ENCODE measurements at places on chromosomes 2 and 18.

DNA sequence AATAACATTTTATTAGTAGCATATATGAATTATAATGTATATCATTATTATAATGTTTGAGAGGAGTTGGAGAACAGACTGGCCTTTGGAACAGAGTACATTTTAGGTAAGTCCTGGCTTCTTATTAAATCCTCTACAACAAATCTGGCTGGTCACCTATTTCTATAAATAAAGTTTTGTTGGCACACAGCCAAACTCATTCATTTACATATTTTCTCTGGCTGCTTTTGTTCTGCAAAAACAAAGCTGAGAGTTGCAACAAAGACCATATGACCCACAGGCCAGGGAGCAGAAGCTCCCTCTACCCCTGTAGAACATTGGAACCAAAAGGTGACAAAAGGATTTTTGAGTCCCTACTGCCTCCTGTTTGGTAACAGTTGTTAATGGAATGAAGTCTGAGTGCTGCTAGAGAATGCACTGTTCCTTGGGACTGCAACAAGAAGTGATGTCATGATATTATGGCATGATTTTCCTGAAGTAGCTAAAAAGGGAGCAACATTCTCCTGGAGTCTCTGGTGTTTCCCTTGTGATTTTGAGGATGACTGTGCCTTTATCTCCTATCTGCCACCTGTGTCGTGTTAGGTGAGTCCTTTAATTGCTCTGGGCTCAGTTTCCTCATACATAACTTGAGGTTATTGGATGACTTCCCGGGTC is 22.0 kb upstream of the SP9 start:
- no peak for DNase-seq
- no peaks in the 10 kb centered on the region for H3K27me3 ChIP-seq
- no peaks in the 10 kb centered on the region for H3K36me3 ChIP-seq
- H3K27ac ChIP-seq, result no peak overlapping the region

DNA sequence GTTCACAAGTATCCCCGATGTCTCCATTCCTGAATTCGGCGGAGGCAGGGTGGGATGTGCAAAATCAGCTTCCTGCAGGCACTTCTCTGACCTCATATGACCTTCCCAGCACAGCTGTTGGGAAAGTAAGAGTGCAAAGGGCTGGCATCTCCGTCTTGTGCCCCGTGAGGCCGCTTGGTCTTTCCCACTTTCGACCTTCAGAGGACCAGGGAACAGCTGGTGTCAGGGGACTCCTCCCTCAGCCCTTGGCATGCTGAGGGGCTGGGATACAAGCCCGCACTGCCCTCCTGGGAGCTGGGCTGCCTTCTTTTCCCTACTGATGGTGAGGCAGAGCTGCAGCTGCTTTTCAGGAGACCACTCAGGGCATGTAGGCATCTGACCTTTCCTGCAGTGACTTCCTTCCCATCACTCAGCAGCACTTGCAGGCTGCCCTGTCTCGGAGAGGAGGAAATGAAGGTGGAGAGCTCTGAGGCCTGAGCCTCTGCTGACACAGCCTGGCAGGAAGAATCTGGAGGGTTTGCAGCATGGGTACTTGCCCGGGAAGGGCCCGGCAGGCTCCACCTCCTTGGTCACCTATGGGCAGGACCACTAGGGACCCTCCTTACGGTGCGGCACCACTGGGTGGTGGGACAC is 277.2 kb upstream of the HS6ST1 start:
- no peak for DNase-seq
- no peak overlapping the region for H3K4me3 ChIP-seq
- H3K27ac ChIP-seq, result no peak overlapping the region
- H3K27me3 ChIP-seq, result no peaks in the 10 kb centered on the region

DNA sequence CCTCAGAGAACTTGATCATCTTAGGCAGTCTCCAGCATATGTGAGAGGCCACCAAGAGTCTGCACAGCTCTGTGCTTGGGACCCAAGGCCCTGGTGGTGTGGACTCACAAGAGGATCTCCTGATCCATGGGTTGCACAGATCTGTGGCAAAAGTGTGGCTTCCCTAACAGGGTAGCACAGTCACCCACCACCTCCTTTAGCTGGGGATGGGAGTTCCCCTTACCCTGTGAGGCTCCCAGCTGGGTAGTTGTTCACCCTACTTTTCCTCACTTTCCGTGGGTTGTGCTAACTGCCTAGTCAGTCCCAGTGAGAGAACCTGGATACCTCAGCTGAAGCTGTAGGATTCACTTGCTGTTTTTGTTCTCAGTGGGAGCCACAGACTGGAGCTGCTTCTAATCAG is 123.7 kb downstream of the FTCDNL1 start:
- no peaks in the 10 kb centered on the region for H3K4me1 ChIP-seq
- no peak overlapping the region for H3K4me3 ChIP-seq
- H3K27me3 ChIP-seq, result peaks cover 6% of the 10 kb centered on the region

DNA sequence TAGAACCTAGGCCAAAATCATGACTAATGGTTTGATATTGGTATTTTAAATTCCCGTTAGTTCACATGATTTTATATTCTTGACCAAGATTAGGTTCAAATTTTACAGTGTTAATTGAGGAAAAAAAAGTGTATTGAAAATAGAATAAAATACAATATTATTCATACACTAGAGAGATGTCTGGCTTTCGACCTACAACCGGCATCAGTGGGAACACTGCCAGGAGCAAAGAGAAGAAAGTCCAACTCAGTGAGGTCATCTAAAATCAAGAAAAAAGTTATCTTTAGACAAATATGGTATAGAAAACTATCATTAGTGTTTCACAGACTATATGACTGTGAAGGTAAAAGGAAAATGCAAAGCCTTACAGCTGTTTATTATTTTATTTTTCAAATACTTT is 81.5 kb downstream of the PIGN start:
- H3K4me1 ChIP-seq, result no peaks in the 10 kb centered on the region
- no peaks in the 10 kb centered on the region for H3K27me3 ChIP-seq

GRCh38 chr2:284896-285492 is 2.9 kb downstream of the ALKAL2 start:
- no peak for DNase-seq
- H3K27me3 ChIP-seq, result no peaks in the 10 kb centered on the region
- peaks cover 4% of the 10 kb centered on the region for H3K36me3 ChIP-seq
- no peak overlapping the region for H3K4me3 ChIP-seq

DNA sequence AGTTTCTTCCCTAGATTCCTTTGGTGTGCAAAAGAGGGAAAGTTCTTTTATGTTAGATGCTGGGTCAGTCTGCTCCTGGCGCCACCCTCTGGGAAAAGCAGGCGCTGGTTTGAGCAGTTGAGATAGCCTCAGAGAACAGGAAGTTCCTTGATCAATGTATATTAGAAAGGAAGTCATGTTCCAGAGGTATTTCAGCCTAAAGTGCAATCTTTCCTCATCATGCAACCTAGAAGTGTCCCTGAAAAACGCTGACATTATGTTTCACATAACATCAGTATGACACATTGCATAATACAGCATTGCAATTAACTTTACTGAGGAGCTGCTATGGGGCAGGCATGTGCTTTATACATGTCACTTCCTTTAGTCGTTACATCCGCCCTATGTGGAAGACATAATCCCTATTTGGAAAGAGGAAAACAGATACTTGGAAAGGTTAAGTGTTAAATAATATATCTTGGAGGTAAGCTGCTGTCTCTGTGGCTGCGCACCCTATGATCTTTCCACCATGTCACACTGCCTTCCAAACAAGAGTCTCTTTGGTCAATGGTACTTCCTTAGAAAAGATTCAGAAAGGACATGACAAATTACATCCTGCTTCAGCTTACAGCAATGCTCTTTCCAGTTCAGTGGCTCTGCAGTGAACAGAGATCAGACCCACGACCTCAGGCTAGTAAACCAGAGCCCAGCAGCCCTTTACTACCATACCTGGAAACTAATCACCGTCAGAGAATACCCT is 369.7 kb downstream of the RAD51AP2 start:
- no peak overlapping the region for H3K4me3 ChIP-seq
- no peaks in the 10 kb centered on the region for H3K36me3 ChIP-seq
- no peaks in the 10 kb centered on the region for H3K4me1 ChIP-seq
- no peaks in the 10 kb centered on the region for H3K27me3 ChIP-seq

- H3K4me1 ChIP-seq, result no peaks in the 10 kb centered on the region
- no peak overlapping the region for H3K27ac ChIP-seq
- no peak overlapping the region for H3K4me3 ChIP-seq
- no peaks in the 10 kb centered on the region for H3K27me3 ChIP-seq
- no peak for DNase-seq
Measured at GRCh38 chr2:217118559-217119284, 258.9 kb upstream of the TNP1 start.

DNA sequence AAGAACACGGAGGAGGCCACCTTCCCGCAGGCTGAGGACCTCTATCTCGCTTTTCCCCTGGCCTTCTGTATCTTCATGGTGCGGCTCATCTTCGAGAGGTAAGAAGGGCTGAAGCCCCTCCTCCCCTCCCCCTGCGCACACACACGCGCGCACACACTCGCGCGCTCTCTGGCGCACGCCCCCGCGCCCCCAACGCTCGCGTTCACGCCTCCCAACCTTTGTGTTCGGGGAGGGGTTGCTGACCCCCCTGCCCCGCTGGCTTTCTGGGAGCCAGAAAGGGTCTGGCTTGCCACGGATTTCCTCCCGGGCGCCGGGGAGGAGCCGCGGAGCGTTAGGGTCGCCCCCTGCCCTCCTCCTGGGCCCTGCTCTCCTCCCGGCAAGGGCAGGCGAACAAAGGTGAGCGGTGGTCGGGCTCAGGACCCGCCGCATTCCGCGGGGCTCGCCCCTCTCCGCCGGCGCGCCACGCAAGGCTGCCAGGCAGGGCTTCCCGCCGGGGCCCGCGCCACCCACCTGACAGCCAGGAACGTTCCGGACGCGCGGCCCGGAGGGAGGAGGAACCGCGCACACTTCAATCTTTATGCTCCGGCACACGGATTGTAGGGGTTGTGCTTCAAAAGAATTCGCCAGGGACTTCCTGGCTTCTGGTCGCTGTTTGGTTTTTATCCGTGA is 583 bp downstream of the CERS6 start:
- no peaks in the 10 kb centered on the region for H3K27me3 ChIP-seq
- peak overlapping the region; percentile 99 for H3K4me3 ChIP-seq
- no peaks in the 10 kb centered on the region for H3K36me3 ChIP-seq
- H3K27ac ChIP-seq, result peak overlapping the region; percentile 84
- H3K4me1 ChIP-seq, result peaks cover 9% of the 10 kb centered on the region

DNA sequence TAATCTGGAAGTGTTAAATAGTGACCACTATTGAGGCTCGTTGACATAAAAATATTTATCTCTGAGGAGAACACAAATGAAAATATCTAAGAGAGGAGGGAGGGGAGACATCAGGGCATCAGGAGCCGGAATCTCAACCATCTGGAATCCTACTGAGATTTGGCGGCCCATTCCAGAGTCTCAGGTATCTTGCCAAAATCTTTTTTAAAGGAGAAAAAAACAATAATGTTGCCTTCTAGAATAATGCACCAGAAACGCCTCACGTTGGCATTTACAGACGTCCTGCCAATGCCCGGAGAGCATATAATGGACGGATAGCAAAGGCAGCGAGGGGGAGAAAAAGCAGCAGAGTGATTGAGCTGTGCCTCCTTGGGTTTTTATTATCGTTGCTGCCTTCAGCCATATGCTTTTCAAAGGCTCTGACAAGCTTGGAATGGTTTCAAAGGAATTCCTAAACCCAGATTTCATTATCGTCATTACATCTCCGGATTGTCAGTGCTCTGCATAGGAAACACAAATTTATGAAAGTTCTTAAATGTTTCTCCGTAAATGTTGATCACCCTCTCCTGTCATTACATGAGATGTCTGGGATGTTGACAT is 30.9 kb upstream of the EGR4 start:
- no peaks in the 10 kb centered on the region for H3K27me3 ChIP-seq
- no peaks in the 10 kb centered on the region for H3K4me1 ChIP-seq
- DNase-seq, result no peak
- no peaks in the 10 kb centered on the region for H3K36me3 ChIP-seq
- no peak overlapping the region for H3K4me3 ChIP-seq
- H3K27ac ChIP-seq, result no peak overlapping the region

DNA sequence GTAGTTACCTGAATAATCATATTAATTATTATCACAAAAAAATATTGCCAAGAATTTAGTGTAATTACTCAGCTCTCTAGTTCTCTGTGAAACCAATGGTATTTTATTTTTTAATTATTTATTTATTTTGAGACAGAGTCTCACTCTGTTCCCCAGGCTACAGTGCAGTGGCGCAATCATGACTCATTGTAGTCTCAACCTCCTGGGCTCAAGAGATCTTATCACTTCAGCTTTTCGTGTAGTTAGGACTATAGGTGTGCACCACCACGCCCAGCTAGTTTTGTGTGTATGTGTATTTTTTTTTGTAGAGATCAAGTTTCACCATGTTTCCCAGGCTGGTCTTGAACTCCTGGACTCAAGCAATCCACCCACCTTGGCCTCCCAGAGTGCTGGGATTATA is 440.4 kb upstream of the CDH20 start:
- no peaks in the 10 kb centered on the region for H3K36me3 ChIP-seq
- no peak overlapping the region for H3K4me3 ChIP-seq
- H3K27me3 ChIP-seq, result no peaks in the 10 kb centered on the region
- peak overlapping the region; percentile 78 for H3K27ac ChIP-seq
- H3K4me1 ChIP-seq, result no peaks in the 10 kb centered on the region
- no peak for DNase-seq

- no peak for DNase-seq
- no peaks in the 10 kb centered on the region for H3K27me3 ChIP-seq
- H3K36me3 ChIP-seq, result no peaks in the 10 kb centered on the region
- H3K27ac ChIP-seq, result no peak overlapping the region
Measured at GRCh38 chr2:45774688-45775244, 123.3 kb downstream of the PRKCE start.

GRCh38 chr2:68318914-68319397 is 793 bp downstream of the CNRIP1 start:
- no peaks in the 10 kb centered on the region for H3K27me3 ChIP-seq
- H3K27ac ChIP-seq, result peak overlapping the region; percentile 95
- peak overlapping the region; percentile 63 for H3K4me3 ChIP-seq

DNA sequence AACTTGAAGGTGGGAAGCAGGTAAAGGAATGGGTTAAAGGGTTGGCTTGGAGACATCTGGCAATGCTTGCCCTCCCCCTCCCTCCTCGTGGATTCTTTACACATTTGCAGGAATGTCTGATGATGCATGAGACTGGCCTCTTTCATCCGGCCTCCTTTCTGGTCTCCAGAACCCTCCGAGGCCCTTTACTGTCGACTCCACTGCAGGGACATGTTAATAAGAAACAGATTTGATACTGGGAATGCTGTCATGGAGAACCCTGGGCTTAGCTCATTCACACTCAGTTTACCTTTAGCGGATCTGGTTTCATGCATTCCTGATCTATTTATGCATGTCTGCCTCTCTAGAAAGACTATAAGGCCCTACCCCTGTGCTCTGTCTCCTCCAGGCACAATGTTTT is 238.7 kb downstream of the TGIF1 start:
- DNase-seq, result no peak
- H3K27ac ChIP-seq, result no peak overlapping the region
- H3K27me3 ChIP-seq, result no peaks in the 10 kb centered on the region

DNA sequence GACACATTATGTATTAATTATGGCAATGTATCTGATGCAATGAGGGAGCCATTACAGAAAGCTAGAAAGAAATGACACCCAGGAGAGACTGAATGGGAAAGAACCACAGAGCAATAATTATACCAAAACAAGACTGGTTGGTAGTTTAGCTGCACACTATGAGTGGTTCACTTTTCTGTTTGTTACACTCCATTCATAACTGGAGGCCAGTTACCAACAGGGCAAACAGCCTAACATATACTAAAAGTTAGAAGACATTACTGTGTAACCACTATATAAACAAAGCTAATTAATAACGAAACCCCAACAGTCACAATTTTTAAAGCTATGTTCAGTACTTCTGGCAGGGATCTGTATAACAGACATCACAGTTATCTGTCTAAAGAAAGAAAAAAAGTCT is 49.4 kb downstream of the NBAS start:
- no peak overlapping the region for H3K4me3 ChIP-seq
- no peaks in the 10 kb centered on the region for H3K27me3 ChIP-seq
- no peak overlapping the region for H3K27ac ChIP-seq
- peaks cover 57% of the 10 kb centered on the region for H3K36me3 ChIP-seq

- H3K36me3 ChIP-seq, result no peaks in the 10 kb centered on the region
- H3K27ac ChIP-seq, result no peak overlapping the region
- no peak overlapping the region for H3K4me3 ChIP-seq
- DNase-seq, result no peak
Measured at GRCh38 chr2:124316881-124317605, 292.0 kb downstream of the CNTNAP5 start.

All from esophagus squamous epithelium (tissue), 5 donors.